ENCODE measurements at places on chromosomes 5 and 9.

GRCh38 chr5:39231705-39232525, 12.6 kb upstream of the FYB1 start:
- no peaks in the 10 kb centered on the region for H3K27me3 ChIP-seq
- H3K4me1 ChIP-seq, result peaks cover 9% of the 10 kb centered on the region
- H3K36me3 ChIP-seq, result no peaks in the 10 kb centered on the region

DNA sequence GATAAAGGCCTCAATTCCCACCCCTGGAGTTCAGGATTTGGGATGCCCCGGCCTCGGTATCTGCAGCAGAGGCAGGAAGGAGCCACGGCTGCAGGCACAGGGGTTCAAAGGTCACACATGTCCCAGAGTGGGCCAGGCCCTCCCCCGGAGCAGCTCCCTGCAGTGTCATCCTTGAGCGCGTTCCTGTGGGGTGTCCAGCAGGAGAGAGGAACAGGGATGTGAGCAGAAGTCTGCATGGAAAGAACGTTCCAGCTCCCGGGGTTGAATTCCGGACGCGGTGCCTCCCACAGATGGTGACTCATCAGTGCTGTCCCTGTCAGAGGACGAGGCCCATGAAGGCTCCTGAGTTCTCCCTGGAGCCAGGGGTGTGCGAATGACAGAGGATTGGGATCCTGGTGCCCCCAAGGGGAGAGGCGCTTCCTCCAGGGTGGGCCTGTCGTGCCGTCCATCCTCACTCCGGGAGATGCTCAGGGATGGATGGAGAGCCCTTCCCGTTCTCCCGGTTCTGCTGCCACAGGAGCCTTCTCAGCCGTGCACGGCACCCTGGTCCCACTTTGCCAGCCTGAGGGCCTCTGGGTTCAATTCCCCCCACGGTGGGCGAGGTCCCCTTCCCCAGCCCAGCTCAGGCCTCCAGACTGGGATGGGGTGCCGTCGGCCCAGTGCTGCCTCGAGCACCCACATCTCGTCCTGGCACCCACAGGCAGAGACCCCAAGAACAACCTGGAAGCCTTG, 3.1 kb downstream of the LCN1 start:
- H3K4me3 ChIP-seq, result no peak overlapping the region
- no peaks in the 10 kb centered on the region for H3K4me1 ChIP-seq
- H3K27ac ChIP-seq, result no peak overlapping the region
- peaks cover 5% of the 10 kb centered on the region for H3K27me3 ChIP-seq
- no peaks in the 10 kb centered on the region for H3K36me3 ChIP-seq

DNA sequence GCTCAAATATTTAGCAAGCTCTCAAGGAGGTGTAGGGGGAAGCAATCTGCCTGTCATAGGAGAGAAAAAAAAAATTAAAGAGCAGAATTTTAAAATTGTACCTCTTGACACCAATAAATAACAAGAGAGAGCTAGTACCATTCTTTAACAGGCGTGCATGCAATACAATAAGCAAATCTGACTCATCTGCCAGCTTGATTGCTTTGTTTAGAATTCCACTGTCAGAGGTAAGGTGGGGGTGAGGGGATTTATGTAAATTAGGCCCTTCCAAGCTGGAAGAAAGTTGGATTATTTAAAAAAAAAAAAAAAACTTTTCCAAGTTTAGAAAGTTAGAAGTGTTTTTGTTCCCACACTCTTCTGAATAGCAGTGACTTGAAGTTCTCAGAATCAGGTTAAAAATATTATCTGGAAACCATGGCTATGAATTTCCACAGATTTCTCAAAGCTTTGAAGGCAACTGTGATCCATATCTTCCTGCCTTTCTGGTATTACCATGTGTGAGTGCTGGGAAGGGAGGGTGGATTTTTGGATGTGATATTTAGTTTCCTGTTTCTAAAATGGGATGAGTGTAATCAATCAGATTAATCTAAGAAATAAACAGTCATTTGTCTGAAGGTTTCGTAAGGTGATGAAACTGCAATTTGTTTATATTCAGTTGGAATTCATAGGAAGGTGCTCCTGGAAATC, 477.5 kb downstream of the TLE4 start:
- no peaks in the 10 kb centered on the region for H3K36me3 ChIP-seq
- no peak overlapping the region for H3K4me3 ChIP-seq
- DNase-seq, result peak; percentile 14
- no peaks in the 10 kb centered on the region for H3K4me1 ChIP-seq

GRCh38 chr9:112809351-112809848, 58.8 kb downstream of the SNX30 start:
- H3K27me3 ChIP-seq, result no peaks in the 10 kb centered on the region
- no peak overlapping the region for H3K4me3 ChIP-seq
- H3K36me3 ChIP-seq, result peaks cover 10% of the 10 kb centered on the region
- no peak overlapping the region for H3K27ac ChIP-seq
- no peak for DNase-seq

DNA sequence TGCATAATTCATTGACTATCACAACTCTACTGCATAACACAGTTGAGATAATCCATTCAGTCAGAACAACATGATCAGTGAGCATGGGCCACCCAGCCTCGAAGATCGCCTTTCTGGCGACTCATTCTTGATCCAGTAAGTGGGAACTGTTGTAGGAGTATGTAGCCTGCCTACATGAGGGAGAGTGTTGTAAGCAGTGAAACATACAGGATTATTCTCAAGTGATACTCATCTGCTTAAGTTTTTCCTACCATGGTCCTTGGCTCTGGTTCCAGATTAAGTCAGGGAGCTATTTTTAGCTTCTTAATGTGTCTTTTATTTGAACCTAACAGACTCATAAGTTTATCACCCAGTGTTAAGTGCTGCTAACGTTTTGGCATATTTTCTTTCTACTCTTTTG, 44.0 kb downstream of the TNPO1 start:
- H3K4me3 ChIP-seq, result no peak overlapping the region
- no peaks in the 10 kb centered on the region for H3K27me3 ChIP-seq
- no peak overlapping the region for H3K27ac ChIP-seq
- H3K4me1 ChIP-seq, result peaks cover 5% of the 10 kb centered on the region
- no peak for DNase-seq
- peaks cover 89% of the 10 kb centered on the region for H3K36me3 ChIP-seq
